ENCODE measurements at places on chromosomes 3 and 15. TPM values are rescaled to one million over a fixed set of nuclear protein-coding genes. Genes with fewer than 3 reads are reported as not detected.

GRCh38 chr15:66840615-66841390 lies 138.8 kb downstream of the SMAD6 start:
- no peaks in the 10 kb centered on the region for H3K36me3 ChIP-seq
- H3K27me3 ChIP-seq, result peaks cover 39% of the 10 kb centered on the region
- peaks cover 16% of the 10 kb centered on the region for H3K4me1 ChIP-seq
- H3K27ac ChIP-seq, result no peak overlapping the region
- no peak overlapping the region for H3K4me3 ChIP-seq

GRCh38 chr15:92663250-92663951 lies 7.8 kb upstream of the FAM174B start:
- H3K4me3 ChIP-seq, result no peak overlapping the region
- no peak overlapping the region for H3K27ac ChIP-seq
- no peak for DNase-seq
- no peaks in the 10 kb centered on the region for H3K36me3 ChIP-seq
- peaks cover 29% of the 10 kb centered on the region for H3K27me3 ChIP-seq

DNA sequence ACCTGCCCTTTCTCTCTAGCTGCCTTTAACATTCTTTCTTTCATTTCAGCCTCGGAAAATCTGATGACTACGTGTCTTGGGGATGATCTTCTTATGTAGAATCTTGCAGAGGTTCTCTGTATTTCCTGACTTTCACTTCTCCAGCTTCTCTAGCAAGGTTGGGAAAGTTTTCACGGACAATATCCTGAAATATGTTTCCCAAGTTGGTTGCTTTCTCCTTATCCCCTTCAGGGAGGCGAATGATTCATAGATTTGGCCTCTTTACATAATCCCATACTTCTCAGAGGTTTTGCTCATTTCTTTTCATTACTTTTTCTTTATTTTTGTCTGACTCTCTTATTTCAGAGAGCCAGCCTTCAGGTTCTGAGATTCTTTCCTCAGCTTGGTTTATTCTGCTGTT lies 62.1 kb upstream of the CCDC54 start:
- no peaks in the 10 kb centered on the region for H3K27me3 ChIP-seq
- H3K4me3 ChIP-seq, result no peak overlapping the region
- DNase-seq, result no peak
- no peaks in the 10 kb centered on the region for H3K4me1 ChIP-seq

GRCh38 chr15:54035616-54036015 lies 57.4 kb downstream of the UNC13C start:
- no peak for DNase-seq
- no peak overlapping the region for H3K27ac ChIP-seq
- H3K4me3 ChIP-seq, result no peak overlapping the region
- no peaks in the 10 kb centered on the region for H3K27me3 ChIP-seq
- no peaks in the 10 kb centered on the region for H3K36me3 ChIP-seq

GRCh38 chr3:157672061-157672460 lies 168.8 kb upstream of the VEPH1 start:
- no peak for DNase-seq
- 0 out of 2 replicates have a peak, but pooled peaks cover 3% of the 10 kb centered on the region for H3K4me1 ChIP-seq
- H3K27ac ChIP-seq, result no peak overlapping the region

GRCh38 chr15:98167722-98168268 lies 207.3 kb downstream of the ARRDC4 start:
- 0 out of 2 replicates have a peak overlapping the region, but pooled peaks have one; percentile 18 for H3K4me3 ChIP-seq
- no peak overlapping the region for H3K27ac ChIP-seq

DNA sequence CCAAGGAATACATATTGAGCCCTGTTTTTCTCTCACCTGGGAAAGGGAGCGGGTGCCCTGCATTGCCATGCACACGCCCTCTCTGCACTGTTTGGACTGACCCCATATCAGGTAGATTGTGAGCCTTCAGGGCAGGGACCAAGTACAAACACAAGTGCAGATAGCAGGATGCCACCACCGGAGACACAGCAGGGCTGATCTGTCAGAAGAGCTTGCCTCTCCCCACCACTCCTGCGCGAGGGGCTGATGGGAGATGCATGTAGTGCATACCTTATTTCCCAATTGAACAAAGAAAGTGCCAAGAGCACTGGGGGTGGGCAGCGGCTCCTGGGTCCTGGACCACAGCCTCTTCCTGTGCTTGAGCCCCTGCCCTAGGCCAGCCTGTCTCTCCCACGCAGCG lies 9.0 kb upstream of the SLCO2A1 start:
- no peak overlapping the region for H3K4me3 ChIP-seq
- H3K27me3 ChIP-seq, result peaks cover 10% of the 10 kb centered on the region
- peaks cover 25% of the 10 kb centered on the region for H3K36me3 ChIP-seq
- peaks cover 2% of the 10 kb centered on the region for H3K4me1 ChIP-seq
- DNase-seq, result no peak

GATA2 gene
- 1.5 TPM for total RNA-seq

- H3K4me3 ChIP-seq, result no peak overlapping the region
- H3K36me3 ChIP-seq, result no peaks in the 10 kb centered on the region
- H3K27ac ChIP-seq, result no peak overlapping the region
- DNase-seq, result peak; percentile 76
- peaks cover 14% of the 10 kb centered on the region for H3K4me1 ChIP-seq
Observed at GRCh38 chr15:31200735-31201151, 99.2 kb upstream of the TRPM1 start.

DNA sequence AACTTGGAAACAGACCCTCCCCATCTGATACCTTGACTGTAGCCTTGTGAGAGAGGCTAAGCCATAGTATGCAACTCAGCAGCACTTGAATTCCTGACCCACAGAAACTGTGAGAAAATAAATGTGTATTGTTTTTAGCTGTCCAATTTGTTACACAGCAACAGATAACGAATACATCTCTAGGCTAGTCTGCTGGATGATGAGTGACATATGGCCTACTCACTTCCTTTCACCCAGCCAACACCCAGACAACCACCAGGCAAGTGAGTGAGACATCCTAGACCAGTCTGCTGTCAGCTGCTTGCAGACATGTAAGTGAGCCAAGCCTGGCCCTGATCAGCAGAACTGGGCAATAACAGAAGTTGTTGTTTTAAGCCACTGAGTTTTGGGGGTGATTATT lies 19.2 kb upstream of the SMAD6 start:
- H3K4me3 ChIP-seq, result no peak overlapping the region
- no peaks in the 10 kb centered on the region for H3K27me3 ChIP-seq
- H3K27ac ChIP-seq, result no peak overlapping the region
- peaks cover 15% of the 10 kb centered on the region for H3K4me1 ChIP-seq
- no peak for DNase-seq
- H3K36me3 ChIP-seq, result peaks cover 11% of the 10 kb centered on the region

- no peaks in the 10 kb centered on the region for H3K27me3 ChIP-seq
- no peak for DNase-seq
- H3K27ac ChIP-seq, result no peak overlapping the region
- no peak overlapping the region for H3K4me3 ChIP-seq
- peaks cover 38% of the 10 kb centered on the region for H3K36me3 ChIP-seq
- H3K4me1 ChIP-seq, result peaks cover 17% of the 10 kb centered on the region
Observed at GRCh38 chr3:151218136-151218535, 15.1 kb upstream of the GPR171 start.

GRCh38 chr3:31733234-31733667 lies 200.5 kb downstream of the STT3B start:
- no peaks in the 10 kb centered on the region for H3K27me3 ChIP-seq
- peaks cover 30% of the 10 kb centered on the region for H3K4me1 ChIP-seq
- peaks cover 17% of the 10 kb centered on the region for H3K36me3 ChIP-seq
- DNase-seq, result no peak

DNA sequence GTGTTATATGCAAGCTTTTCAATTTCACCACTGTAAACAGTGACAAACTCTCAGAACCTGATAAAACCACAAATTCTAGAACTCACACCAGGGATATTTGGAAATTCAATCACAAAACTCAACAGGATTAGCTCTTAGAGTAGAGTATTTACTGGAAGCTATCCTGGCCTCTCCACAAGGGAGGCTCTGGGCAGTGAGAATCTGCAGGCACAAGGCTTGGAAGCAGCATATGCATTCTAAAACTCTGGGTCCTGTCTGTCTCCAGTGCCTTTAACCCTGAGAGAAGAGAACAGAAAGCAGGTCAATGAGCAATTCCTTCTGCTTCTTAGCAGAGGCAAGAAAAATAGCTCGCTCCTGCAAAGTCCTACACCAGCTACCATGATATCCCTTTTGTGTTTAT lies 23.4 kb downstream of the PLSCR4 start:
- H3K27ac ChIP-seq, result no peak overlapping the region
- H3K27me3 ChIP-seq, result no peaks in the 10 kb centered on the region
- H3K36me3 ChIP-seq, result peaks cover 16% of the 10 kb centered on the region
- no peak overlapping the region for H3K4me3 ChIP-seq
- no peak for DNase-seq

LRRK1 gene
- 6.3 TPM for total RNA-seq

DNA sequence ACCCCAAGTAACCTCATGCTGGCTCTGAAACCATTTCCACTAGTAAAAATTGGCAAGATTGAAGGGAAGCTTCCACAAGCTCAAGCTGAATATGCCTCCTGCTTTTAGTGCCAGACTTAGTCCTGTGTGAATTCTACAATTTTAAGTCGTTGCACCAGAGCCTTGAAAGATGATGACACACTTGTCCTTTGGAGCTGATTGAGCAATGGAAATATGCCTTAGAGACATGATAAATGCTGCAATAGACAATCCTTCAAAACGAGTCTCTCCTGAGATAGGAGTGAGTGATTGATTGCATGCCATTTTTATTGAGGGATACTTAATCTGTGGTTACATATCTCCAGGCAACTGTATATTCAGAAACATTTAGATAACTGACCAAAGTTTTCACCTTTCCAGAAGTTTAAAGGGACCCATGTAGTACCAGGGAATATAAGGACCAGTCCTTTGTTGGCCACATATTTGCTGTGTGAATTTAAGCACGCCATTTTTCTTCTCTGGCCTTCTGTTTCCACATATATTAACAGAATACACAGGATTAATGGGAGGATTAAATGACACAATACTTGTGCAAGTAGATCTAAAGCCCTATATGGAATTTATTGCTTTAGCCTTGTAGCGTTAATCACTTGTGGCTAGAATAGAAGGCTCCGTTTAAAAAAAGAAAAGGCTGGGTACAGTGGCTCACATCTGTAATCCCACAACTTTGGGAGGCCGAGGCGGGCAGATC lies 65.1 kb downstream of the PPARG start:
- no peaks in the 10 kb centered on the region for H3K36me3 ChIP-seq
- no peak overlapping the region for H3K4me3 ChIP-seq
- no peaks in the 10 kb centered on the region for H3K4me1 ChIP-seq
- H3K27ac ChIP-seq, result no peak overlapping the region

DNA sequence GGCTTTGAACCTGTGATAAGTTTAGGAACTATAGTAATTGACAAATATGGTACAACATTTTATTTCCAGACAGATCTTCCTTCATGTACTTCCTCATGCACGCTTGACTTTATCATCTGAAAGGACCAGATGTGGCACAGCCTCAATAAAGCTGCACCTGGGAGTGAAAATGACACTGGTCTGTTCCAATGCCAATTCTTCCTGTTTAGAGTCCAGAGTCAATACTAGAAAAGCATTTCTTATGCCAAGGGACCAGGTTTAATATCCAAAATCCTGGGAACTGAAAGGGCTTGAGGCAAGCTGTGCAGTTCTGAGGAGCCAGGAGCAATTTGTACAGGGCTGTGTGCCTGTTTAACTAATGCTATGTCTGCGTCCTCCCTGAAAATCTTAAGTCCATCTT lies 15.3 kb downstream of the DPH6 start:
- peaks cover 17% of the 10 kb centered on the region for H3K36me3 ChIP-seq
- H3K4me1 ChIP-seq, result no peaks in the 10 kb centered on the region
- no peak overlapping the region for H3K4me3 ChIP-seq

NRG4 gene
- 0.18 TPM for total RNA-seq

DNA sequence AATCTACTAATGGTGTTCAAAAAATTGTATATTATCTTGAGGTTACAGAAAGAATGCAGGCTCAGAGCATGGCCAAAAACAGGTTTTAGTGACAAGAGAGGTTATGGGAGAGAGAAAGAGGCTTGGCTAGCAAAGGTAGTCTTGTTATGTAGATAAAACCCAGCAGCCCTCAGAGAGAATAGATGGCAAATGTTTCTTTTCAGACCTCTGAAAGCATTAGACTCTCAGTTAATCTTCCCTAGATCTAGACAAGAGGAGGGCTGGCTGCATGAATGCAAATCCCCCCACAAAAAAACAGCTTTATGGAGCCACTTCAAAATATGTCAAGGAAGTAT lies 62.2 kb downstream of the OSTN start:
- no peaks in the 10 kb centered on the region for H3K36me3 ChIP-seq
- peak overlapping the region; percentile 91 for H3K27ac ChIP-seq
- peaks cover 40% of the 10 kb centered on the region for H3K4me1 ChIP-seq
- no peak overlapping the region for H3K4me3 ChIP-seq
- no peaks in the 10 kb centered on the region for H3K27me3 ChIP-seq

- H3K36me3 ChIP-seq, result no peaks in the 10 kb centered on the region
- H3K27ac ChIP-seq, result no peak overlapping the region
- DNase-seq, result no peak
- no peak overlapping the region for H3K4me3 ChIP-seq
- no peaks in the 10 kb centered on the region for H3K4me1 ChIP-seq
Observed at GRCh38 chr15:66600240-66600627, 34.4 kb upstream of the LCTL start.

DNA sequence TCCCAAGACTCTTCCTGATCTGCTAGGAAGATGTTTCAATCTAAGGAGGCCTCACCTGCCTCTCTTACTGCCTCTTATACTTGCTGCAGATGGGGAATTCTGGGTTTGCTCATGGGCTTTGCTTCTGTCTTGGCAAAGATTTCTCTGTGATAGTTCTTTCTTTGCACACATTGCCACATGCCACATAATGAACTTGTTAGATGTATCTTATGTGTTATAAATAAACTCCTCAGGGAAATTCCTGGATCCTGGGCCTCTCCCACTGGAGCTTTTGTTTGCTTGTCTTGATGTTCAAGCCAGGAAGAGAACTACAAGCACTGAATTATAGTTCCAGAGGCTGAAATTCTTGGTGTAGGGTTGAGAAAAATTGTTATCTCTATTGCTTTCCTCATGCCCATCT lies 12.2 kb downstream of the RTP1 start:
- DNase-seq, result no peak
- H3K36me3 ChIP-seq, result peaks cover 37% of the 10 kb centered on the region
- H3K27ac ChIP-seq, result no peak overlapping the region
- H3K27me3 ChIP-seq, result peaks cover 21% of the 10 kb centered on the region
- no peak overlapping the region for H3K4me3 ChIP-seq

- peaks cover 44% of the 10 kb centered on the region for H3K4me1 ChIP-seq
- no peak overlapping the region for H3K27ac ChIP-seq
- no peaks in the 10 kb centered on the region for H3K36me3 ChIP-seq
- no peaks in the 10 kb centered on the region for H3K27me3 ChIP-seq
- H3K4me3 ChIP-seq, result no peak overlapping the region
Observed at GRCh38 chr15:65952391-65953053, 83.2 kb downstream of the RAB11A start.

DNA sequence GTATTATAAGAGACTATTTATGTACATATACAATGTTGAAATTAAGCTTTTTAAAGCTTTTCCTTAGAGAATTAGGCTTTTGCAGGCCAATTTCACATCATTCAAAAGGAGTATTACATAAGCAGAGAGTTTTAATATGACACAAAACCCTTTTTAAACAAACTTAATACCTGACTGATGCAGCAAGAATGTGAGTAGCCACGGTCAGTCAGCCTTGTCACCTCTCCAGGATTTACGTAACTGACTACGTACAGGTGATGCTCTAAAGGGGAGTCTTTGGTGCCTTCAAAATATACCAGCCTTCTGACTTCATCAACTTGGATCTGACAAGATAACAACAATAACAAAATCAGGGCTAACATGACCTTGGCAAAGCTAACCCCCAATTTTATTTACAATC lies 44.2 kb upstream of the IGDCC4 start:
- H3K4me3 ChIP-seq, result no peak overlapping the region
- no peak for DNase-seq
- H3K36me3 ChIP-seq, result peaks cover 25% of the 10 kb centered on the region
- no peaks in the 10 kb centered on the region for H3K4me1 ChIP-seq

Data from WTC11 (cell line).